ENCODE measurements at places on chromosomes 7 and 10.

DNA sequence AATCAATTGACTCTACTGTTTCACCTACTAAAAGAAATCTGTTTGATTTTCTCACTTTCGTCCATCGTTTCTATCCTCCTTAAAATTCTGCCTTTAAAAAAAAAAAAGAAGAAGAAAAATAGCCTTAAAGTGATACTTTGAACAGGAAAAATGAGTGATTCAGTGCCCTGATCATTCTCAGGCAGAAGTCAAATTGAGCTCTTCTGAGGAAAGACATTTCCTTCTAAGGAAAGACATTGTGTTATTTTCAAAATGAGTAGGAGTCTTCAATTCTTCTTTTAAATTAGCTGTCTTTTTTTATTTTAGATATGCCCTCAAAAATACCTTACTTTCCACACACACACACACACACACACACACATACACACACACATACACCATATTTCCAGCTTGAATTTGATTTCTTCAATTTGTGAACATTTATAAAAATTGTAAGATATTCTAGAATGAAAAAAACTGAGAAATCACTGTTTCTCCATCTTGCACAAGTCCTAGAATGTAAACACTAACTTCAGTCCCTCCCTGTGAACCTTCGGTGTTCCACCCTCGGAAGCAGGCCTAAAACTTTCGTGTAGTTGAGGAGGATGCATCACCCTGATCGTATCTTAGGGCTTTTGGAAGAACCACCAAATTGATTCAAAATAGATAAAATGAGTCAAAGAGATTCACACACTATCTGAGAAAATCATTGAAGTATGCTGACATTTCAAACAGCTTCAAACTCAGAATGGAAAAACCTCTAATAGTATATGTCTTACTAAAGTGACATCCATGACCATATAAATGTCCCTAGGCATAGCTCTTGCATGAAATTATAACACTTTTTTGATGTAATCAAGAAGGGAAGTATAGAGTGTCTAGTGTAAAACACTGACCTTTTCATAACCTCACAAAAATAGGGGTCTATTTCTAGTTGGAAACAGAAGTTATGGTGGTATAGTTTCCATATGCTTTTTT is 270.8 kb downstream of the GATA3 start:
- H3K27me3 ChIP-seq = no peaks in the 10 kb centered on the region
- no peak overlapping the region for H3K4me3 ChIP-seq
- no peaks in the 10 kb centered on the region for H3K4me1 ChIP-seq
- DNase-seq = no peak
- H3K27ac ChIP-seq = no peak overlapping the region

- DNase-seq = no peak
- H3K36me3 ChIP-seq = no peaks in the 10 kb centered on the region
- H3K27me3 ChIP-seq = no peaks in the 10 kb centered on the region
- H3K27ac ChIP-seq = peak overlapping the region; percentile 81
- H3K4me1 ChIP-seq = no peaks in the 10 kb centered on the region
Observed at GRCh38 chr10:95560278-95561176, 644 bp downstream of the SORBS1 start.

DNA sequence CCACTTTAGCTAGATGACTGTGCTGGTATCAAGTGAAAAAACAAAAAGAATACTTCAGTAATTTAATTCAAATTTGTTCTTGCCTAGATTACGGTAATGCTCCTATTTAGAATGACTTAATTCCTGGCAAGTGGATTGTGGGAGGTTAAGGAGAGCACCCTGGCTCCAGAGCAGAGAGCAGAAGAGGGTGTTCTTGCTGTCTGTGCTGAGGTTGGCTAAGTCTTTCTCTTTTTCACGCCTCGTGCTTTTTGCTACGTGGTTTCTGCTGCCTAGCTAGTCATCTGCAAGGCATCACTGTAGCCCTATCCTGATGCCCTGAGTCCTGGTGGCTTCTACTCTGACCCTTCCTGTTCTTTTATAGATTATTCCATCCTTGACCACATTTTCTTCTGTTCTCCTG is 101.4 kb downstream of the INSYN2A start:
- H3K4me3 ChIP-seq = no peak overlapping the region
- H3K36me3 ChIP-seq = peaks cover 10% of the 10 kb centered on the region
- no peaks in the 10 kb centered on the region for H3K4me1 ChIP-seq
- H3K27ac ChIP-seq = no peak overlapping the region
- no peak for DNase-seq

DNA sequence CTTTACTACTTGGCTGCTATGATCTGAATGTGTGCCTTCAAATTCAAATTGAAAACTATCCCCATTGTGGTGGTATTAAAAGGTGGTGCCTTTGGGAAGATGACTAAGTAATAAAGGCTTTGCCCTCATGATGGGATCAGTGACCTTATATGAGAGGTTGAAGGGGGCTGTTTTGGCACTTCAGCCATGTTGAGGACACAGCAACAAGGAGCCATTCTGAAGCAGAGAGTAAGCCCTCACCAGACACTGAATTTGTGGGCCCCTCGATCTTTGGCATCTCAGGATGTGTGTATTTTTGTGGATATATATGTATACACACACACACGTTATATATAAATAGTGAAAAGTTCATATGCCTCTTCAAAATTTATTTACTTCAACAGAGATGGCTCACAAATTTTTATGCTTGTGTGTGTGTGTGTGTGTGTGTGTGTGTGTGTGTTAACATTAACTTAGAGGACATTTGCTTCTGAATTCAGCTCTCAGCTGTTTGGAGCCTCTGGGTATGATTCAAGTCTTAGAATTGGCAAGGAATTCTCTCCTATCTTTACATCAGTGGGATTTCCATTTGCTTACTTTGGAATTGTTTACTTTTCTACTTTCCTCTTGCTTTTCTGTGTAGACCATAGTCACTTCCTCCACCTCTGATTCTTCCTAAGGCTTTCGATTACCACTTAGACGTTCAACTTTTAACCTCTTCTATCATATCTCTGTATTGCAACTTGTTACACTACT is 66.6 kb downstream of the MAGI2 start:
- H3K27me3 ChIP-seq = no peaks in the 10 kb centered on the region
- no peak for DNase-seq
- no peak overlapping the region for H3K27ac ChIP-seq
- H3K4me1 ChIP-seq = no peaks in the 10 kb centered on the region
- no peaks in the 10 kb centered on the region for H3K36me3 ChIP-seq

DNA sequence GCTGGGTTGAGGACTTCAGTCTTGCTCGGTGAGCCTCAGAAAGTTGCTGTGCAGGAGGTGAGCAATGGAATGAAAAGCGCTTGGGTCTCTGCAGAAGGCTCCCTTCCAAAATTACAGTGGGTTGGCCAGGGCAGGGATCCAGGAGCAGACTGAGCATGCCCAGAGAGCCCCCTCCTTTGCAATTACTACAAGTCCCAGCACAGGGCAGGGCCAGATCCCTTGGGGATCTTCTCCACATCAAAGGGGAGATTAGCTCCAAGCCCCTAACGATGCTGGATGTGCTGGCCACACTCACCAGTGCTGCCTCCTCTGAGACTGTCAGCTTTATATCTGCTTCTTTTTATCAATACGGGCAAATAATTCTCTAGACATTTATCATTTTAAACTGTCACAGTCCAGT is 337.5 kb downstream of the RPS24 start:
- no peaks in the 10 kb centered on the region for H3K4me1 ChIP-seq
- no peaks in the 10 kb centered on the region for H3K36me3 ChIP-seq

GRCh38 chr7:82926477-82926876 is 236.2 kb downstream of the PCLO start:
- H3K36me3 ChIP-seq = no peaks in the 10 kb centered on the region
- H3K4me1 ChIP-seq = no peaks in the 10 kb centered on the region
- no peak for DNase-seq
- no peaks in the 10 kb centered on the region for H3K27me3 ChIP-seq
- no peak overlapping the region for H3K27ac ChIP-seq
- no peak overlapping the region for H3K4me3 ChIP-seq

GRCh38 chr10:67657775-67658174 is 38.2 kb downstream of the CTNNA3 start:
- no peaks in the 10 kb centered on the region for H3K36me3 ChIP-seq
- H3K27ac ChIP-seq = no peak overlapping the region
- no peaks in the 10 kb centered on the region for H3K4me1 ChIP-seq

GRCh38 chr7:121401896-121402295 is 5.8 kb upstream of the FAM3C start:
- no peaks in the 10 kb centered on the region for H3K36me3 ChIP-seq
- no peaks in the 10 kb centered on the region for H3K27me3 ChIP-seq
- no peak for DNase-seq
- no peak overlapping the region for H3K4me3 ChIP-seq

- no peak overlapping the region for H3K27ac ChIP-seq
- H3K27me3 ChIP-seq = no peaks in the 10 kb centered on the region
- no peaks in the 10 kb centered on the region for H3K36me3 ChIP-seq
Observed at GRCh38 chr10:62710182-62710581, 94.3 kb upstream of the ADO start.

- no peak overlapping the region for H3K4me3 ChIP-seq
- peaks cover 17% of the 10 kb centered on the region for H3K4me1 ChIP-seq
- no peaks in the 10 kb centered on the region for H3K27me3 ChIP-seq
- H3K27ac ChIP-seq = no peak overlapping the region
Observed at GRCh38 chr10:78798976-78799730, 269.6 kb upstream of the ZMIZ1 start.

GRCh38 chr7:29980151-29980550 is 9.4 kb downstream of the SCRN1 start:
- H3K4me3 ChIP-seq = no peak overlapping the region
- no peak overlapping the region for H3K27ac ChIP-seq
- H3K4me1 ChIP-seq = no peaks in the 10 kb centered on the region

GRCh38 chr7:88300401-88300945 is 6.2 kb downstream of the STEAP4 start:
- no peaks in the 10 kb centered on the region for H3K36me3 ChIP-seq
- H3K27me3 ChIP-seq = no peaks in the 10 kb centered on the region
- no peak for DNase-seq
- no peak overlapping the region for H3K4me3 ChIP-seq
- no peak overlapping the region for H3K27ac ChIP-seq
- no peaks in the 10 kb centered on the region for H3K4me1 ChIP-seq

GRCh38 chr7:114629762-114630161 is 215.1 kb downstream of the FOXP2 start:
- H3K36me3 ChIP-seq = peaks cover 5% of the 10 kb centered on the region
- no peaks in the 10 kb centered on the region for H3K4me1 ChIP-seq
- H3K27ac ChIP-seq = no peak overlapping the region
- DNase-seq = no peak

GRCh38 chr7:41134300-41135255 is 568.3 kb downstream of the INHBA start:
- no peak for DNase-seq
- no peaks in the 10 kb centered on the region for H3K27me3 ChIP-seq
- H3K4me1 ChIP-seq = no peaks in the 10 kb centered on the region
- no peak overlapping the region for H3K27ac ChIP-seq

- no peak overlapping the region for H3K27ac ChIP-seq
- H3K4me1 ChIP-seq = no peaks in the 10 kb centered on the region
- no peak overlapping the region for H3K4me3 ChIP-seq
- no peak for DNase-seq
Observed at GRCh38 chr7:140745266-140746058, 49.0 kb downstream of the NDUFB2 start.

DNA sequence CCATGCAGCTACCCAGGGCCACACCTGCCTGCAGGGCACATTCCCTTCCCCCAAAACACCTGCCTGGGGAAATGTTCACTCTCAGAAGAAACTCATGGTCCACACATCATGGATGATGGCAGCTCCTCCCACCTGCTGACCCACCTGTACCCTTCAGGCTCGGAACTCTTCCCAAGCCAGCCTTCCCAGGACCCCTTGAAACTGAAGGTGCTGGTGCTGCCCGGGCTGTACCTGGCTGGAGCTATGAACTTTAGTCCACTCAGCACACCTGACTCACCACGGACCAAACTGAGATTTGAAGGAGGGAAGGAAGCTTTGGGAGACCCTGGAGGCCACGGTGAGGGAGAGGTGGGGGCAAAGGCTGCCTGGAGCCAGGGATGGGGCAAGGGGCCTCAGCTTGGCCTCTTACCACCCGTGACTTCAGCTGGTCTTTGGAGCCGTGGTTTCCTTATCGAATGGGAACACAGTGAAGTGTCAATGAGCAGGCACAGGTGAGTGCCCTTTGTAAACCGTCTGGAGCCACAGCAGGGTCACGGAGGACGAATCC is 30.1 kb upstream of the INPP5A start:
- no peak overlapping the region for H3K4me3 ChIP-seq
- DNase-seq = no peak
- H3K36me3 ChIP-seq = no peaks in the 10 kb centered on the region
- H3K4me1 ChIP-seq = no peaks in the 10 kb centered on the region

- H3K27ac ChIP-seq = no peak overlapping the region
- H3K27me3 ChIP-seq = no peaks in the 10 kb centered on the region
- no peaks in the 10 kb centered on the region for H3K4me1 ChIP-seq
- no peak overlapping the region for H3K4me3 ChIP-seq
- DNase-seq = no peak
Observed at GRCh38 chr7:98934267-98934666, 55.9 kb downstream of the TRRAP start.

GRCh38 chr10:24556750-24557742 is 166.6 kb downstream of the ARHGAP21 start:
- DNase-seq = no peak
- H3K4me1 ChIP-seq = no peaks in the 10 kb centered on the region
- H3K36me3 ChIP-seq = no peaks in the 10 kb centered on the region

DNA sequence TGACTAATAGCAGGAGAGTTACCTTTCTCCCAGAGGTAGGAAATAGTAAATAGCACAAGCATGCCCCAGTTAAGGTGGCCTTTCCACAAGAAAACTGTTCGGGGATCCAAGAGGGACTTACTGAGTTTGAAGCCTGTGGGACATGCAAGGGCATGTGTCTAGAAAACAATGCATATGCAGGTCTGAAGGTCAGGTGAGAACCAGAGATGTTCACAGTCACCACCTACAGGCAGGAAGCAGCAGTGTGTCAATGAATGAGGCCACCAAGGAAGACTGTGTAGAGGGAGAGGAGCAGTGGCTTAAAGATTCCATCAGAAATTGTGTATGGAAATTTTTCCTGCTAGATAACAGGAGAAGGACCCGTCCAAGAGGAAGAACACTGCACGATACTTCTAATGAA is 66.0 kb downstream of the CALD1 start:
- H3K4me3 ChIP-seq = no peak overlapping the region
- H3K27me3 ChIP-seq = no peaks in the 10 kb centered on the region
- H3K4me1 ChIP-seq = peaks cover 97% of the 10 kb centered on the region
- DNase-seq = no peak
- H3K36me3 ChIP-seq = peaks cover 26% of the 10 kb centered on the region

GRCh38 chr7:65390588-65390987 is 16.9 kb downstream of the ZNF92 start:
- no peak overlapping the region for H3K4me3 ChIP-seq
- no peaks in the 10 kb centered on the region for H3K4me1 ChIP-seq
- H3K27ac ChIP-seq = no peak overlapping the region
- DNase-seq = no peak
- no peaks in the 10 kb centered on the region for H3K27me3 ChIP-seq

GRCh38 chr7:39341083-39341482 is 225.1 kb upstream of the YAE1 start:
- no peak for DNase-seq
- H3K4me1 ChIP-seq = peaks cover 16% of the 10 kb centered on the region
- H3K36me3 ChIP-seq = no peaks in the 10 kb centered on the region
- H3K4me3 ChIP-seq = peak overlapping the region; percentile 56
- H3K27me3 ChIP-seq = no peaks in the 10 kb centered on the region

GRCh38 chr10:126119599-126119998 is 223.2 kb downstream of the FANK1 start:
- H3K27ac ChIP-seq = no peak overlapping the region
- DNase-seq = no peak
- H3K27me3 ChIP-seq = no peaks in the 10 kb centered on the region
- no peaks in the 10 kb centered on the region for H3K36me3 ChIP-seq
- no peak overlapping the region for H3K4me3 ChIP-seq

- no peak for DNase-seq
- H3K36me3 ChIP-seq = no peaks in the 10 kb centered on the region
- H3K4me3 ChIP-seq = no peak overlapping the region
- no peaks in the 10 kb centered on the region for H3K27me3 ChIP-seq
Observed at GRCh38 chr10:94194256-94194655, 168.5 kb downstream of the NOC3L start.
